Bone marrow (tissue), 2 donors: ENCODE measurements at places on chromosomes 3 and 15.

DNA sequence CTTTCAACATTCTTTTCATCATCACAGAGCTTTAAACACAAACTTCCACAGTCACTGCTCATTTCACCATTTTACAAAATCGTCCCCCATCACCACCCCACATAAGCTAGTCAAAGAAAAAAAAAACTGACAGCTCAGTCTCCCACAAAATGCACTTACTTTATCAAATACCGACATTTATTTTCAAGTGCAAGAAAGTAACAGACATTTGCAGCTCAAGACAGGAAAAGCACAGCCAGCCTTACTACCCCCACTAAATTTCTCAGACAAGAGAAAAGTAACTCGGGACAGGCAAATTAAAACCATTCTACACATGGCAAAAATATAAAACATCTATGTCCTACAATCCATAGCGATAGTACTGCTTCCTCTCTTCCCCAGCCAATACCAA is 402.4 kb downstream of the SHQ1 start:
- no peak for DNase-seq

- DNase-seq, result no peak
Observed at GRCh38 chr3:116020495-116020894, 397.2 kb downstream of the GAP43 start.

GRCh38 chr3:188000361-188000861 is 153.5 kb upstream of the LPP start:
- DNase-seq, result no peak

GRCh38 chr15:49870472-49870871 is 248.6 kb downstream of the ATP8B4 start:
- DNase-seq, result no peak

- no peak for DNase-seq
Observed at GRCh38 chr3:98483626-98484025, 13.9 kb upstream of the OR5K2 start.

- DNase-seq, result no peak
Observed at GRCh38 chr15:90774731-90775514, 57.8 kb downstream of the BLM start.

DNA sequence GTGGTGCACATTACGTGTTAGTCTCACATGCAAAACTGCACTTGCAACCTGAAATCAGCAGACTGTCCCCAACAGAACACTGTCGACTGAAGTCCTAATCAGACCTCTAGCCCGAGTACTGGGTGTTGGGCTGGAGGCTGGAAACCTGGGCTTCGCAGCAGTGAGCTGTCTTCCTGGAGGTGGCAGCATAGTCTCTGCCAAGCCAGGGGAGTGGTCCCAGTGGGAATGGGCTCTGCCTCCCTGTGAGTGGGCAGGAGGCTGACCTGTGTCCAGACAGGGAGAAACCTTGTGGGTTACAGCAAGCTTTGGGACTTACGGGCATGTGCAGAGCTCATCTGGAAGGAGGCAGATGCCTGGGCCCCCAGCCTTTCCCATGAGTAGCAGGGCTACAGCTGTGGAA is 38.2 kb upstream of the MYZAP start:
- DNase-seq, result no peak

GRCh38 chr3:9226326-9226725 is 23.1 kb downstream of the SRGAP3 start:
- DNase-seq, result no peak

- peak; percentile 99 for DNase-seq
Observed at GRCh38 chr3:57983734-57984518, 24.3 kb upstream of the FLNB start.

GRCh38 chr3:115632026-115632425 is 8.7 kb downstream of the GAP43 start:
- DNase-seq, result no peak

- no peak for DNase-seq
Observed at GRCh38 chr3:138254216-138254615, 67.1 kb downstream of the ARMC8 start.

- no peak for DNase-seq
Observed at GRCh38 chr15:74130155-74130848, at the start of gene ISLR2. Gene ISLR2 (plus strand): TSS chr15:74130586. CDS start chr15:74132755, 2,169 bp downstream.

GRCh38 chr15:71230303-71230702 is 115.0 kb downstream of the THSD4 start:
- no peak for DNase-seq

GRCh38 chr15:83919978-83920510 is 266.1 kb downstream of the ADAMTSL3 start:
- no peak for DNase-seq

DNA sequence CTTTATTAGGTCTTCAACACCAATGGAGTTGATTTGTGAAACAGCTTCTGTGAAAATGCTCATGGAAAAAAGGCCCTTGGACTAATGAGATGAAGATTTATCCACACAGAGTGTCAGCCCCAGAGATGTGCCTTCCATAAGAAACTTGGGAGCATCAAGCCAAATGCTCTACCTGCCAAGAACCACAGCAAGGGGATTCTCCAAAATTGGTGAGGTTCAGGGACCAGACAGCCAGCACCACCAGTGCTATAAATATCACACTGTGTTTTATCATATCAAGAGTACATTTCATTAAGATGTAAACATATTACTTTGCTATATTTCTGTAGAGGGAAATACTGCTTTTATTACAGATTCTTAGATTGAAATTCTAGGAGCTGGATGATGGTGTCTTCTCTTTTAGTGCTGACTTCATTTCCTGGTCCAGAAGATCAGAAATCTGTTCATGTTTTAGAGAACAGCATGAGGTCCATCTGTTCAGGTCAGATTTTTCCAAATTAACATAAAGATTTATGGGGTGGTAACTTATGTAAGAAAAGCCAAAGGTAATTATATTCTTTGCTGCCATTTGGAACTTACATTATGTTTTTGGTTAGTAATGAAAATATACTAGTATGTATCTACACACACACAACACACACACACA is 17.7 kb downstream of the SLC35G2 start:
- DNase-seq, result no peak

- no peak for DNase-seq
Observed at GRCh38 chr15:71651750-71652186, 158.6 kb upstream of the NR2E3 start.

GRCh38 chr3:186609247-186609868 is 3.5 kb upstream of the AHSG start:
- no peak for DNase-seq

GRCh38 chr3:160808838-160809237 is 52.8 kb downstream of the PPM1L start:
- no peak for DNase-seq

DNA sequence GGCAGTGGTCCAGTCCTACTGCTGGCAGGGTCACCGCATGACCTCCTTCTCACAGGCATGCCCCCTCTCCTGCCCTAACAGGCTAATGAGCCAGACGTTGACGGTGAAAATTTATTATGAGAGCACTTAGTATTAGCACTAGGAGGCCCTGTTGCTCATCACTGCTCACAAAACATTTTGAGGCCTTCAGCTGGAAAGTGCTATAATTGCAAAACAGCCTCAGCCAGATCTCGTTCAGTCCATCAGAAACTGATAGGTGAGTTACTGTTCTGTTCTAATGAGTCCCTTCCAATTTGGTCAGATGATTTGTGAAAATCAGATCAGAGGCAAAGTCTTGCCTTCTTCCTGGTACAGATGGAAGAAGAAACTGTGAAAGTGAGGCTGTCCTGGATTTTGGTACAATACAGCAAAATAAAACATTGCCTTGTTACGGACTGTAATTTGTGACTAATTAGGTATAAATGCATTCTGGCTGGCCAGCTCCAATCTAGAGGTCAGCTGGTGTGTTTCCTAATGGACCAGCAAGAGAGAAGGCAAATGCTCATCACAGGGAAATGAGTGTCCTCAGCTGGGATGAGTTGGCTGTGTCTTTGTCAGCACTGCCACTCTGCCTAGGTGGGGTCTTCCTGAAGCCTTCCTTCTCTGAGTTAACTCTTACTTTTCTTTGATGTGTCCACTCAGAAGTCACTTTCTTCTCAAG is 316.8 kb downstream of the CHST2 start:
- no peak for DNase-seq

DNA sequence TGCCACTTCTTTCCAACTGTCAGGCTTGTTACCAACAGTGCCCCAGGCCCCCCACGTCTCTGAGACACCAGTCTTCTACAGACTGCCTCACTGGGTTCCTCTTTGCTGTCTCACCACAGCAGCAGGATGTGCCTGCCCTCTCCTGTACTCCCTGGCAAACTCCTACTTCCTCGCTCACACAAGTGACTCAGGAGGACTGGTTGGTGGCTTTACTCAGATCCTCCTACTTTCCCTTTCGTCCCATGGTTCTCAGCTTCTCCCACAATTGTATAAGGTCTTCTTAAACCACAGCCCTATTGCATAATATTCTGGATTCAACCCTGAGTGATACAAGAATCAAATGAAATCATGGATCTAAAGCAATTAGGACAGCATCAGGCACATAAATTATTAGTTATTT is 246.6 kb upstream of the PROK2 start:
- peak; percentile 92 for DNase-seq

GRCh38 chr3:149216193-149216869 is 5.3 kb downstream of the CP start:
- DNase-seq, result no peak

DNA sequence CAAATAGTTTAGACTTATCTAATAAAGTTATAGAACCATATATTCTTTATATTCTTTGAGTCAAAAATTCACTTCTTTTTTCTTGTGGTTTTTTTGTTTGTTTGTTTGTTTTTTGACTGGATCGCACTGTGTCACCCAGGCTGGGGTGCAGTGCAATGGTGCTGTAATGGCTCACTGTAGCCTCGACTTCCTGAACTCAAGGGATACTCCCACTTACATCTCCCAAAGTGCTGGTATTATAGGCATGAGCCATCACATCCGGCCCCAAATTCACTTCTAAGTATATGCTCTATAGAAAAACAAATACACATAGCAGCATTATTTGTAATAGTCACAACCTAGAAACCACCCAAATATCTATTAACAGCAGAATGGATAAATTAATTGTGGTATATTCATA is 13.7 kb upstream of the SLTM start:
- no peak for DNase-seq

GRCh38 chr15:41828807-41829141 is 882 bp downstream of the JMJD7 start:
- DNase-seq, result no peak

DNA sequence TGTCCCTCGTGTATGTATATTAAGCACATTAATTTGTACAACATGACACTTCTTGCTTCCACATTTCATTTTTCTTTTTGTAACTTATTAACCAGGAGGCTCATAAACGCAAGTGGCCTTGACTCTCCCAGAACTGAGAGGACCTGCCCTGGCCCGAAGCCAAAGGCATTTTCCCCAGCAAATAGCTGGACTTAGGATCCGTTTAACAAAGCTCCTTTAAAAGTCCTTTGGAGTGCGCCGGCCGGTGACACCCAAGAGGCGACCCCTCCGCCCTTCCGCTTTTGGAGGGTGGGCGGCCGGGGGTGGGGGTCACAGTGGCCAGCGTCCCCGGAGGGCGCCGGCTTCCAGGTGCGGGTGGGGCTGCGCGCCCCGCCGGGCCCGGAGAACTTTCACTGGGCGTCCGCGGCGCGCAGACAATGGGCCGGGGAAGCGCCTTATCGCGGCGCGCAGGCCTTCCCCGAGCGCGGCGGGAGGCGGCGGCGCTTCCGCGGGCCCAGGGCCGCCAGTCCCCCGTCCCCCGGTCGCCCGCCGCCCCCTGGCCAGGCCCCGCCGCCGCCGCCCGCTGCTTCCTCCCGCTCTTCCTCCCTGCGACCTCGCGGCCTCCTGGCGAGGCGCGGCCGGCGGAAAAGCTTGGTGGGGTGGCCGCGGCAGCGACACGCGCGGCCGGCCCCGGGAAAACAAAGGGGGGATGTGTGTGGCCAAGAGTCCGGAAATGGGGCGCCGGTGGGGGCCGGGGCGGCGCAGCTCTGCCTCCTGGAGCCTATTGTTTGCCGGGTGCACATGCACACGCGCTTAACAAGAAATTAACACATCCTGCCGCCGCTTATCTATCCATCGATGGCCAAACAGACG is 613.4 kb downstream of the MCTP2 start:
- DNase-seq, result no peak

DNA sequence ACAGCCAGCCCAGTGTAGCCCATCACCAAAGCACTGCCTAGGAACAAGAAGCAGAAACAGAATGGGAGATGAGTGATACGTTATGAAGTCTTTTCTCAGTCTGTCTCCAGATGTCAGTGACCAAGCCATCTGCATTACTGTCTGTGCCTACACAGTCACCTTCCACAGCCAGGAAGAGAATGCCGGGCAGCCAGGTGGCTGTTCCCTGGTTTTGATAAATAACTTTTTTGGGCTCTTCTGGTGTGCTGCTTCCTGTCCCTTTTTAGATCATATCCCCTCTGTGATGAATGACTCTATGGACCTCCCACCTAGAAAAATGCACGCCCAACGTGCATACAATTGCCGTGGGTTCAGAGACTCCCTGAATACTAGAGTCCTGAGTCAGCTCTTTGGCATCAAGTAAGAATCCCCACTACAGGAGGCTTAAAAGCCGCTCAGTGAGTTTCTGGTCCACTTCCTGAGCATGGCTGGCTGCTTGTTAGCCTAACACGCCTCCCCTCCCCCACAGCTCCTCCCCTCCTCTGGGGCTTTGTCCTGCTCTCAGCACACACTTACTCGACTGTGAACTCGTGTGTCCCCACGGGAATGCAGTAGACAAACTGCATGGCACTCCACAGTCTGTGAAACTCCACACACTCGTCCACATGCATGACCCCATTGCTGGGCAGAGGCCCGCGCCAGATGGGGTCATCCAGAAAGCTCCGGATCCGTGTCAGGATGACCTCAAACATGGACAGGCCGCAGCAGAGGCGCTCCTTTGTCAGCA is 34.7 kb downstream of the NIPA2 start:
- no peak for DNase-seq

GRCh38 chr15:69755551-69756310 is 303.1 kb downstream of the RPLP1 start:
- DNase-seq, result no peak

DNA sequence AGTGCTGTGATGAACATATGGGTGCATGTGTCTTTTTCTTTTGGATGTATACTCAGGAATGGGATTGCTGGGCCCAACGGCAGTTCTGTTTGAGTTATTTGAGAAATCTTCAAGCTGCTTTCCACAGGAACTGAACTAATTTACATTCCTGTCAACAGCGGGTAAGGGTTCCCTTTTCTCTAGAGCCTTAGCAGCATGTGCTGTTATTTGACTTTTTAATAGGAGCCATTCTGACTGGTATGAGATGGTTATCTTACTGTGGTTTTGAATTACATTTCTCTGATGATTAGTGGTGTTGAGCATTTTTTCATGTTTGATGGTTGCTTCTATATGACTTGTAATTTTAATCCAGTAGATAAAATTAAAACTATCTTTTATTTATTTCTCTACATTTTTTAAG is 1168.6 kb upstream of the ALCAM start:
- DNase-seq, result no peak

DNA sequence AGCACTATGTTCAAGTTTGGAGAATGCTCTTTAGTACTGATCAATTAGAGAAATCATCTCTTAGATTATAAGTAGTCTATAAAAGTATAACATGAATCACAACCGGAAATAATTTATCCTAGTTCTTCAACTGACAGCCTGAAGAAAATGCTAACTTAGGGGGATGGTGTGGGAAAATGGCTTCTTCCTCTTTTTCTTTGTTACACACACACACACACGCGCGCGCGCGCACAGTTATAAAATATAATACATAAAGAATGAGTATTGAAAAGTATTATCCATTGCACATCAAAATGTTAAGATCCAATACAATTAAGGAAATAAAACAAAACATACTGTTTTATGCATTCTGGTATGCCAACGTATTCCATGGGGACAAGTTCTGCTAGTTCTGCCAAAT is 11.2 kb upstream of the GTF2A2 start:
- DNase-seq, result peak; percentile 20

- no peak for DNase-seq
Observed at GRCh38 chr3:167776066-167776685, 40.7 kb downstream of the SERPINI1 start.

- DNase-seq, result no peak
Observed at GRCh38 chr3:139586420-139587017, 47.0 kb upstream of the RBP1 start.
